Activated naive CD4-positive, alpha-beta T cell treated with anti-CD3 and anti-CD28 coated beads for 36 hours (primary cell): ENCODE measurements at places on chromosomes 12 and 14.

DNA sequence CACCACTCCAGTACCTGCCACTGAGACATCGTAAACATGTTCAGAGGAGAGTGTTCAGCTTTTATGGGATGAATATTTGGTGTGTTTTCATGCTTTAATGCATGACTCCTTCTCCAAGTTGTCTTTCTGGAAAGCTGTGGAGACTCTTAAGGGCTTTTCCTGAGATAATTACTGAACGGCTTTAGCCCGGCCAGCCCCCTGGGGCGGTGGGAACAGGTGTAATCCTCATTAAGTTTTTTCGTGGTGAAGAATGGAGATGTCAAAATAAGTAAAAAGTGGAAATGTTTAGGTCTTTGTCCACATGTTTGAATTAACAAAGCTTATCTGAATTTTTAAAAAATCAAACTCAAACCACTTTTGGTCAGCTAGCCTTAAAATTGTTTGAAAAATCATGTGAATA, 1.5 kb downstream of the SYNE2 start:
- H3K27me3 ChIP-seq, result no peaks in the 10 kb centered on the region
- H3K4me3 ChIP-seq, result peak overlapping the region; percentile 93
- peaks cover 3% of the 10 kb centered on the region for H3K36me3 ChIP-seq

DNA sequence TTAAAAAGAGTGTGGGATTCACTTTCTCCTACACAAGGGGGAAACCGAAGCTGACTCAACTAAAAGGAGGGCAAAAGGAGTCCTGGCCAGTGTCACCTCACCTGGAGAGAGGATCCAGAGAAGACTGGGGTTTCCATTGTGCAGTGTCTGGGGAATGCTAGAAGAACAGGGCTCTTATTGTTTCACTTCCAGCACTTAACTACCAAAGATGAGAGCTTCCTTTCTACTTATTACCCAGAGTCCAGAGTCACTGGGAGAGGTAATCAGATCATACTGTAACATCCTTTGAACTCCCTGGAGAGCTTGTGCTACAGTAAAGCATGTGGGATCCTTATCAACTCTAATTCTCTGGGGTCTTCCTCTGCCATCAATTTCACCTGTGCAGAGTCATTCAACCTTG, 148.4 kb upstream of the BCL2L14 start:
- H3K4me3 ChIP-seq, result no peak overlapping the region
- H3K27ac ChIP-seq, result no peak overlapping the region
- DNase-seq, result no peak
- no peaks in the 10 kb centered on the region for H3K27me3 ChIP-seq
- H3K4me1 ChIP-seq, result peaks cover 9% of the 10 kb centered on the region
- H3K36me3 ChIP-seq, result no peaks in the 10 kb centered on the region

- DNase-seq, result no peak
- H3K27ac ChIP-seq, result no peak overlapping the region
- H3K4me3 ChIP-seq, result no peak overlapping the region
- H3K27me3 ChIP-seq, result no peaks in the 10 kb centered on the region
Observed at GRCh38 chr14:33163109-33163508, 224.4 kb downstream of the NPAS3 start.

DNA sequence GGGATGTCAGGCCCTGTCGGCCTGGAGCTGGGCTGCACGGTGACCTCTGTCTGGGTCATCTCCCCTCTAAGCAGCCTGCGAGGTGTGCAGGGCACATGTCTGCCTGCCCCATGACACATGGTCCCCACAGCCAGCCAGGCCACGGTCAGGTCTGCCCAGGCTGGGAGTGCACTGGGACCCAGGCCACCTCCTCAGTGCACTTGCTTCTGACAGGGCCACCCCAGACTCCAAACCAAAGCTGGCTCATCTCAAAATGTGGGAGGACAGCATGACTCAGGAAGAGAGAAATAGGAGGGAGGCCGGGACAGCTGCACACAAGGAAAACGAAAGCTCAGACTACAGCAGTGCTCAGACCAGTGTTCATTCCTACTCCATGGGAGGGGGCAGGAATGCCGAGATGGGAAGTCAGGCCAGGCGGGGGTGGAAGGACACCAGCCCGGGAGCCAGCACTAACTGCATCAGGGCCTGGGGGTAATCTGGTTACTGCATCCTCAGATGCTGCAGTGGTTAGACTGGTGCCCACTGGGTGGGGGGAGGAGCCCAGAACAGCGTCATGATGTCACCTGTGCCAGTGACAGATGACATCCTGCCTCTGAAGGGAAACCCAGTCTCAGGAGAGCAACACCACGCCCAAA, 4.0 kb downstream of the P2RX2 start:
- H3K4me1 ChIP-seq, result peaks cover 6% of the 10 kb centered on the region
- no peak overlapping the region for H3K4me3 ChIP-seq
- no peak for DNase-seq
- peaks cover 9% of the 10 kb centered on the region for H3K27me3 ChIP-seq
- peaks cover 7% of the 10 kb centered on the region for H3K36me3 ChIP-seq

DNA sequence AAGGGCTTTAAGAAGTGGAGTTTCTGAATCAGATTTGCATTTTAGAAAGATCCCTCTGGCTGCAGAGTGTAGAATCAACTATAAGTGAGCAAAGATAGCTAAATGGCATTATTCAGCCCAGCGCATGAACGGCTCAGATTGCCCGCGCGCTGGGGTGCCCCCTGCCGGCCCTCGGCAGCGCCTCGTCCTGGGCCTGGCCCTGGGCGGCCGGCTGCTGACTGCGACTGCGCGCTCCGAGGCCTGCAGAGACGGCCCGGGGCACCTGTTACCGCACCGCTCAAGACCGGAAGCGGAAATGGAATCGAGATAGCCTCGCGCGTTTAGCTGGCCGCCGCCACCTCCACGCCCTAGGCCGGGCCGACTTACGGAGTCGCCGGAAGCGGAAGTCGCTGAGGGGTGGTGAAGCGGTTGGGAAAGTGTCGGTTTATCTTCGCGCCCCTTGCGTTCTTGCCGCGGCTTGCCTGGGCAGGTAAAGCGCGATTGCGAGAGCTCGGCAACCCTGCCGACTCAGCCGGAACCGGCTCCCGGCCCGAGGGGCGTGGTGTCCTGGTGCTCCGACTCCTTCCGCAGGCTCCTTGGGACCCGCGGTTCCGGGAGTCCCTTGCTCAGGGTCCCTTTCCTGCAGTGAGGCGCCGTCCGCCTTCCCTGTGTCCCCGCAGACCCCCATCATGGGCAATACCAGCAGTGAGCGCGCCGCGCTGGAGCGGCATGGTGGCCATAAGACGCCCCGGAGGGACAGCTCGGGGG, at the start of gene PRKAB1:
TSS of gene PRKAB1 (plus strand) at position 557 of the 747 bp plus-strand sequence. CDS start at position 669, 112 bp downstream.
- peak within 1 kb of the TSS; percentile 95 for H3K27ac ChIP-seq
- no peaks in the 10 kb centered on the region for H3K27me3 ChIP-seq
- H3K4me3 ChIP-seq, result peak within 1 kb of the TSS; percentile 90
- DNase-seq, result peak; percentile 96
- peaks cover 52% of the 10 kb centered on the region for H3K4me1 ChIP-seq

GRCh38 chr14:72060917-72061316, 128.7 kb downstream of the RGS6 start:
- H3K27me3 ChIP-seq, result peaks cover 7% of the 10 kb centered on the region
- no peak overlapping the region for H3K4me3 ChIP-seq
- H3K4me1 ChIP-seq, result no peaks in the 10 kb centered on the region
- no peak overlapping the region for H3K27ac ChIP-seq

DNA sequence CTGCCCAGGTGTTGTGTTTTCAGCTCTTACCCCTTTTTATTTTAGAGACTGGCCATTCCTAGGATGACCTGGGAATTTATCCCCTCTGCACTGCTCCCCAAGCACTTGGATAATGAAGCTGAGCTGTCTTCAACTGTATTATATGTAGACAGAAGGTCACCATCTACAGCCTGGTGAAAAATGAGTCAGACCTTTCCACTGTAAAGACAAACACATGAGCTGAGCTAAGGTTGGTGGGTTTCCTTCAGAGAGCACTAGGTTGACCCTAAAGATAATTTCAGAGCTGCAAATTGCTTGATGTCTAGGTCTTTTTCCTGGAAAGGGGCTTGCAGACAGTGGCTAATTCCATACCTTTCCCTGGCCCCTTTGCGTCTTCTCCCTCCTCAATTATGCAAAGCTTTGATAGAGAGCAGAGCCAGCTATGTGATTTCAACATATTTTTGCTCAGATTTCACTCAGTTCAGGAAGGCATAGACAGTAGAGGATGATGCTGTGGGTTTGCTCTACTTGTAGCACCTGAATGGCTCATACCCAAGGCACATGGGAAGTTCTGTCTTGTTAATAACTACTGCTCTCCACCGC, 9.2 kb upstream of the IKZF4 start:
- no peaks in the 10 kb centered on the region for H3K27me3 ChIP-seq
- no peak for DNase-seq
- no peak overlapping the region for H3K27ac ChIP-seq
- H3K4me1 ChIP-seq, result peaks cover 20% of the 10 kb centered on the region
- peaks cover 5% of the 10 kb centered on the region for H3K36me3 ChIP-seq

DNA sequence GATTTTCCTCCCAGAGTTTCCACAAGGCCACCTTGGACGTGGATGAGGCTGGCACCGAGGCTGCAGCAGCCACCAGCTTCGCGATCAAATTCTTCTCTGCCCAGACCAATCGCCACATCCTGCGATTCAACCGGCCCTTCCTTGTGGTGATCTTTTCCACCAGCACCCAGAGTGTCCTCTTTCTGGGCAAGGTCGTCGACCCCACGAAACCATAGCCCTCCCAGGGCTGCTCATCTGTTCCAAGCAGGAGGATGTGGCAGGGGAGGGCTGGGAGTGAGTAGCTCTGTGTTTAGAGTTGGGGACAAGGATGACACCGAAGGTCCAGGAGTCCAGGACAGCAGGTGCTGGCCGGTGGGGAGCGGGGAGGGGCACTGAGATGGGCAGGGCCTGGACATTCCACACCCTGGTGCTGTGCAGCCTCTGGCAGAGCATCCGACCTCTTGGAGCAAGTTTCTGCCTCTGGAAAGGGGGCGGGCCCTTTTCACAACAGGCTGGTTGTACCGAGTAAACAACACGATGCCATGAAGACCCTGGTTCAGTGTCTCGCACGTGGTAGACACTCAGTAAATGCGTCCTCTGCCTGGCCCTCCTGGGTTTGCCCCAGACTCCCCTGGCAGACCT, 8.2 kb downstream of the SERPINA4 start:
- no peaks in the 10 kb centered on the region for H3K27me3 ChIP-seq
- no peaks in the 10 kb centered on the region for H3K4me1 ChIP-seq
- H3K4me3 ChIP-seq, result no peak overlapping the region

DNA sequence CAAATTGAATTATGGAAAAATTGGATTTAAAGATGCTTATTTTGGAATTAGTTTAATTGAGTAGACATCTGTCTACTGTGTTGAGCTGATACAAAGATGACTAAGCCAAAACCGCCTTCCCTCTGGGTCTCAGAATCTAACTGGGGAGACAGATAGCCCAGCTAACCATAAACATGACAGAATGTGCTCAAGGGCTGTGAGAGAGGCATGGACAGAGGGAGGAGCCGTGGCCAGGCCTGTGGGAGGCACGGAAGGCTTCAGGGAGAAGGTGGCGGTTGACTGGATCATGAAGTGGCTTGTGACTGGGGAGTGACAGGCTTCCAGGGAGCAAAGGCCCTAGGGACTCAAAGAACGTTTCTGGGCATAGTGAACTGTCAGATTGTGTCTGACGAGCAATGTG, 74.6 kb downstream of the DACT1 start:
- no peaks in the 10 kb centered on the region for H3K27me3 ChIP-seq
- H3K4me1 ChIP-seq, result peaks cover 7% of the 10 kb centered on the region
- no peak for DNase-seq
- H3K27ac ChIP-seq, result no peak overlapping the region
- no peak overlapping the region for H3K4me3 ChIP-seq

DNA sequence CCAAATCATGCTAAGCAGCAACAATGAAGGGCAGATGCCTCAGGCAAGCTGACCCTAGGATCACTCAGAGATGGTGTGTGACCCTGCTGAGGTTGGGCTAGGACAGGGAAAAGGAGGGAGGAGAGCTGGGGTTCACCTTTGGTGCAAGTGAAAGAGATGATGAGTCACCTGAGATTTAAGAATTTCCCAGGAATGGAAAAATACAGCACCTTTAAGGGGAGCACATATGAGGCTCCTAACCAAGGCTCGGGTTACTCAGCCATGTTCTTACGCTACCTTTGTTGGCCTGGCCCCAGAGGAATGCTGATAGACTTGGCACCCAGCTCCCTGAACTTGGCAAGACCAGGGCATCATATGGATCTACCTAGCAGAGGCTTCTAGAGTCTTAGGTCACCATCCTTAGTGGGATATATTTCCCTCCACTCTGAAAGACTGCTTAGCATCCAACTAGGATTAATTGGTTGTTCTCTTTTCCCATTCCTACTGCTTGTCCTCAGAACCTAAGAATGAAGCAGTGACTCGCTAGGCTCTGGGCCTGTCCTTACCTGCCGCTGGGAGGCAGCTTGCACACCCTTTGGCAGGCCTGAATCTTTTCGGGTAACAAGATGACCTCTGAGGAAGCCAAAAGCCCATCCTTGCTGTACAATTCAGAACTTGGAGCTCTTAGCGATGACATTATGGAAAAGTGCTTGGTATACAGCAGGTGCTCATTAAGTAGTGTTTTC, 4.0 kb upstream of the NAA25 start:
- H3K36me3 ChIP-seq, result peaks cover 3% of the 10 kb centered on the region
- DNase-seq, result no peak
- H3K27ac ChIP-seq, result no peak overlapping the region
- H3K4me1 ChIP-seq, result peaks cover 33% of the 10 kb centered on the region

- H3K4me1 ChIP-seq, result peaks cover 3% of the 10 kb centered on the region
- H3K4me3 ChIP-seq, result no peak overlapping the region
- no peak overlapping the region for H3K27ac ChIP-seq
- peaks cover 35% of the 10 kb centered on the region for H3K36me3 ChIP-seq
- no peak for DNase-seq
Observed at GRCh38 chr12:132071830-132072384, 72.2 kb downstream of the DDX51 start.

- no peaks in the 10 kb centered on the region for H3K27me3 ChIP-seq
- DNase-seq, result no peak
- H3K36me3 ChIP-seq, result peaks cover 38% of the 10 kb centered on the region
- H3K27ac ChIP-seq, result no peak overlapping the region
- peaks cover 23% of the 10 kb centered on the region for H3K4me1 ChIP-seq
Observed at GRCh38 chr14:55019968-55020554, 6.8 kb downstream of the WDHD1 start.

DNA sequence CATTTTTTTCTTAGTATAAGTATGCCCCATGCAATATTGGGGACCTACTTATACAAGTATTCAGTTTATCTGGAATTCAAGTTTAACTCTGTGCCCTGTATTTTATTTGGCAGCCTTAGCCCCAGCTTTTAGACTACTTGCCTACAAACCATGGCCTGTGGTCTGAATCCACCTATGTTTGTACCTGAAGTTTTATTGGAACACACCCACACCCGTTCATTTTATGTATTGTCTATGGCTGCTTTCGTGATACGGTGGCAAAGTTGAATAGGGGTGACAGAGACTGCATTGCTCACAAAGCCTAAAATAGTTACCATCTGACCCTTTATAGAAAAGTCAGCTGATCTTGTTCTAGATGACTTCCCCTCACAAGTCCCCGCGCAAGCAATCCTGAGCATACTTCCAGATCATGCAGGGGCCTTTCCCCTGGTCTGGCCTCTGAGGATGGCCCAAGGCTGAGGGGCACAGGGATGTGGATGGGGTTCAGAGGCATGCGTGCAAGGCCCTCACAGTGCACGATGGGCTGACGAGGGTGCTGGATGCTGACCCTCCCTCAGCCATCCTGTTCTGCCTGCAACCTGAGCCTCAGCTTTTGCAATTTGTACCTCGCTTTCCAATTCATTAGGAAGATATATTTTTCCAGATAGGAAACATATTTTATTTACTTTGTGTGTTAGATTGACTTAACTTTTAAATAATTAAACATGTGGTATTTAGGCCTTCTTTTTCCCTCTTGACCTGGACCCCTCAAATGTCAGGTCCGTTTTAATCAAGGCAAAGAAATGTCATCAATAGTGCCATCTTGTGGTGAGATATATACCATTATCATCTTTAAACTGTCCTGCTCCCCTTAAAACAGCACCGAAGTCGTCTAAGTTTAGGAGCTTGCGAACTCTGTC, 527.3 kb upstream of the CCDC196 start:
- H3K4me1 ChIP-seq, result peaks cover 13% of the 10 kb centered on the region
- no peak overlapping the region for H3K4me3 ChIP-seq
- no peaks in the 10 kb centered on the region for H3K27me3 ChIP-seq
- no peak overlapping the region for H3K27ac ChIP-seq
